Fibroblast of villous mesenchyme (primary cell): ENCODE measurements at places on chromosomes 1 and 21. TPM values are rescaled to one million over a fixed set of nuclear protein-coding genes. Genes with fewer than 3 reads are reported as not detected.

DNA sequence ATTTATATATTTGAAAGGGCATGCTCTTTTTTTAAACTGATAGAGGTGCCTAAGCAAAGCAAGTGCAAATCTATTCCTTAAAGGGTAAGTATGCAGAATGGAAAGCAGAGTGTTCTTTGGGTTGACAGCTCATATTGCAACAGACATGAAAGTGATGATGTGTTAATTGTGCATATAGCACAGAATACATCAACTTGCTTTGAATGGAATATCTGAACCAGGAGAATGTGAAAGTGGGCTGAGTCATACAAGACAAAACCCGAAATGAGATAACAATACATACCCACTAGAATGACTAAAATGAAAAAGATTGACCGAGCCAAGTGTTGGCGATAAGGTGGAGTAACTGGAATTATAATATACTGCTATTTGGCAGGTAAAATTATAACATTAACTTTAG lies 4.3 kb downstream of the CR1 start:
- no peak for DNase-seq

DNA sequence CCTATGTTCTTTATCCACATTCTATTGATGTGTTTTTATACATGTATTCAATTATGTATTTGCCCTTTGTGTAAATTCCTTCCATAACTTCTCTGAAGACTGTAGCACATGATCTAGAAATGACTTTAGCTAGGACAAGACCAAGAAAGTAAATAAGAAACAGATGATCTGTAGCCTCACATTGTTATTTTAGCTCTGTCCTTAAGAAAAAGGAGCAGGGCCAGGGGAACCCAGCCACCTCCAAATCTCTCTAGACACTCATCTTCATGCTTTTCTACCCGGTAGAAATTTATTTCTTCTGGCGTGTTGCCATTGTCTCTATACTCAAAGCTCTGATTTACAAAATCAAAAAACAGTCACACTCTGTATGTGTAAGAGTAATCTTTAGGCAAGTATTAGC lies 27.1 kb downstream of the CDC7 start:
- no peak for DNase-seq

GRCh38 chr1:172451002-172451443 lies 7.2 kb upstream of the PIGC start:
- DNase-seq = peak; percentile 54

DNA sequence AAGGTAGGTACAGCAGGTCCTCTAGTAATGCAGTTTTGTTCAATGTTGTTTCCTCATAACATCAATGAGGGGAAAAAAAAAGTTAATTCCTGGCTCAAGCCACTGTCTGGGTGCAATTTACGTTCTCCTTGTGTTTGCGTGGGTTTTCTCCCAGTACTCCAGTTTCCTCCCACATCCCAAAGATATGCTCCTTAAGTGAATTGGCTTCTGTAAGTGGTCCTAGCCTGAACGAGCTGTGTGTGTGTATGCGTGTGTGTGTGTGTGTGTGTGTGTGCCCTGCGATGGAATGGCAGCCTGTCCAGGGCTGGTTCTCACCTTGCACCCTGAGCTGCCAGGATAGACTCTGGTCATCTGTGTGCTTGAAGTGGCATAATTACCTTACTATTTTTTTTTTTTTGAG lies 332.0 kb downstream of the PDE4B start:
- DNase-seq = no peak

Gene MROH9
- total RNA-seq = under 0.01 TPM in 2 replicates

DNA sequence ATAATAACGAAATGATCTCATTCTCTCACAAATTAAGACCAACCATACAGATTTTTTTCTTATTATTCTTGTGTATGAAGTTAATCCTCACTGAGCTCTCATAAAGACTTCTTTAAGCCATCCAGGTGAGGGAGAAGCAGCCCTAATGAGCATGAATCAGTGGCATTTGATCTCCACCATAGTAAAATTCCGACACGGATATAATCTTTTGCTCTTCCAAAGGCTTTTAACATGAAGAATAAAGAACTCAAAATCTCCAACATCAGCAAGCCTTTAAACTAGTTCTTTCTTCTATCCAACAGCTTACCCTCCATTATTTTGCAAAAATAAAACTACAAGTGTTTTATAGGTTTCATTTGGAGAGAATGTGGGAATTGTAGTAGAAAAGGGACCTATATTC lies 714.7 kb upstream of the NEGR1 start:
- no peak for DNase-seq

Gene OR6K3
- not detected in 2 replicates for total RNA-seq

DNA sequence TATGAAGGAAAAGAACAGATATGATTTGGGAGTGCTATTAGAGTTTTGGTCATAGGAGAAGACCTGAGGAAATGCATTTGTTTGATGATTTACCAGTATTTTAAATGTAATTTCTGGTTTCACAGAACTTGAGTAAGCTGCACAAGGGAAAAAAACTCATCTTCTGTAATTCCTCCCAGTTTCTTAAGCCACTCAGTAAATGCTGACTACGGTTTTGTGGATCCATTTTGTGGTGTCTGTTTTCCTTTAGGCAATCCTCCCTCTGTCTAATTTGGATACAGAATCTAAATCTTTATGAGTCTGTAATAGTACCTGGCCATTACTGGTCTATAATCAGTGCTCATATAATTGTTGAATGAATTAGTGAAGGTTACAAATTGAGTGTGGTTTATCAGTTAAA lies 72.0 kb downstream of the OLFML2B start:
- DNase-seq = no peak

GRCh38 chr21:26964170-26964778 lies 2.6 kb downstream of the ADAMTS5 start:
- DNase-seq = peak; percentile 77

DNA sequence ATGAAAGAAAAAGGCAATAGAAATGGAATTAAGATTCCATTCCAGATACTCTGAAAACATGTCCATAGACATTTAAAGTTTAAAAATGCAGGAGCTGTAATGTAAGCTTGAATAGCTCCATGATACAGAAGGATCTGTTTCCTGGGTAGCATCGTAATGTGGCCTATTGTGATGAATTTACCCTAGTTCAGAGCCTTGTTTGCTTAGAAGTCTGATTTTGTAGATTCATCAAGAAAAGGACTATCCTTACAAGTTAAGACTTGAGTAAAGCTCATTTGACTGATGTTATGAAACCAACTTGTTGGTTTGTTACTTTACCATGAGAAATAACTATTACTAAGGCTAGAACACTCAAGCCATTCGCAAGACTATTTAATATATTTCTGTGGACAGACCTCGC lies 55.5 kb downstream of the KIF1B start:
- no peak for DNase-seq

DNA sequence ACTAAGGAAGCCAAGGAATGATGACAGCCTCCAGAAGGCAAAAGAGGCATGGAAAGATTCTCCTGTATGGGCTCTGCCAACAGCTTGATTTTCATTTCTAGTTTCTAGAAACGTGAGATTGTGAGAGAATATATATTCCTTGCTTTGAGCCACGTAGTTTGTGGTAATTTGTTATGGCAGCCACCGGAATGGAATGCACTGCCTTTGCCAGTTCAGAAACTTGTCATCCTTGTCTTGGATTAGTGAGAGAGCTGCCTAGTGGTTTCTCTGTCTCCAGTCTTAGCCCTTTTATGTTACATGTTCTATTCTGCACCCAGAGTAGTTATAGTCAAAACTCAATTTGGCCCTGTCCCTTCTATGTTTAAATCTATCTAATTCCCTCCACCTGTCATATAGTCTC lies 216.0 kb upstream of the PTGFR start:
- peak; percentile 21 for DNase-seq

Gene CASQ1
- not detected in 2 replicates for total RNA-seq
